D341Med (cell line): ENCODE measurements at places on chromosomes 12 and 14.

- DNase-seq: peak; percentile 34
Observed at GRCh38 chr12:118035190-118036041, 18.9 kb downstream of the RFC5 start.

DNA sequence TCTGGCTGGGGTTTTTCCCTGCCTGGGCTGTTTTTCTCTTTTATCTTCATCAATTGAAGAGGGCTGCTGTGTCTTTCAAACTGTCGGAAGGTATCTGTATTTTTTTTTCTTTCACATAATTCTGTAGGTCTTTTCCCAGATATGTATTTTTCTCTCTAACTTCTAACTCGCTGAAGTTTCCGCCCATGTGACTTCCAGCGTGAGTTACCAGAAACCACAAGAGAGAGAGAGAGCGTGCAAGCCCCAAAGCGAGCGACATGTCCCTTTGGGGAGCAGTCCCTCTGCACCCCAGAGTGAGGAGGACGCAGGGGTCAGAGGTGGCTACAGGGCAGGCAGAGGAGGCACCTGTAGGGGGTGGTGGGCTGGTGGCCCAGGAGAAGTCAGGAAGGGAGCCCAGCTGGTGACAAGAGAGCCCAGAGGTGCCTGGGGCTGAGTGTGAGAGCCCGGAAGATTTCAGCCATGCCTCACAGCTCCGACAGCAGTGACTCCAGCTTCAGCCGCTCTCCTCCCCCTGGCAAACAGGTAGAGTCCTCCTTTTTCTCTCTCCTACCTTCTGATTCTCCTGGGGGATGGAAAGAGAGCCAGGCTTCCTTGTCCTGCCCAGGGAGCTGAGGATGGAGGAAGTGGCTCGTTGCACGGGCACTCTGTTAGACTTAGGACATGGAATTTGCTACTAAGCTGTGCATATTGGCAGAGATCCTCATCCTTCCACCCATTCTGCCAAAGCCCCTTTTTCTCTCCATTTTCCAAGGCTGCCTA lies at the start of gene BATF:
BATF (plus strand) TSS at position 246 of the 759 bp plus-strand sequence; CDS start at position 460, 214 bp downstream.
- no peak for DNase-seq

DNA sequence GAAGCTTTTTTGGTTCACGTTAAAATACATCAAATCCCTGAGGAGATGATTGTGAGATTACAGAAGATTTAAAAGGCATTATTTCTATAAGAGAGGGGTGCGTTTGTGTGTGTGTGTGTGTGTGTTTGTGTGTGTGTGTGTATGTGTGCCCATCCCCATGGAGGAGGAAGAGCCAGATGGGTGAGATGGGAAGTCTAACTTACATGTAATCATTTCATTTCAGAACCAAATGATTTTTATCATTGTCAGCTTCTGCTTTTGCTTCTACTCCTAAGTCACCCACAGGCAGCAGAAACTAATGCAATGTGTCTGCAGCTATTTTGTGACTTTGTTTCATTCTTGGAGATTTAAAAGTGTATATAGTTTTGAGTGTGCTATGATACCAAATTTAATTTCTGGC lies 68.7 kb downstream of the SLC4A8 start:
- DNase-seq: no peak

- peak; percentile 69 for DNase-seq
Observed at GRCh38 chr12:20368114-20368650, at the start of gene PDE3A. Gene PDE3A (plus strand): TSS chr12:20368537. CDS start chr12:20369285, 748 bp downstream.

- DNase-seq: no peak
Observed at GRCh38 chr12:45184147-45184963, 31.5 kb upstream of the ANO6 start.

- DNase-seq: no peak
Observed at GRCh38 chr12:15527201-15528080, 205.1 kb downstream of the PTPRO start.

- DNase-seq: no peak
Observed at GRCh38 chr12:130424858-130425697, 87.4 kb downstream of the PIWIL1 start.

DNA sequence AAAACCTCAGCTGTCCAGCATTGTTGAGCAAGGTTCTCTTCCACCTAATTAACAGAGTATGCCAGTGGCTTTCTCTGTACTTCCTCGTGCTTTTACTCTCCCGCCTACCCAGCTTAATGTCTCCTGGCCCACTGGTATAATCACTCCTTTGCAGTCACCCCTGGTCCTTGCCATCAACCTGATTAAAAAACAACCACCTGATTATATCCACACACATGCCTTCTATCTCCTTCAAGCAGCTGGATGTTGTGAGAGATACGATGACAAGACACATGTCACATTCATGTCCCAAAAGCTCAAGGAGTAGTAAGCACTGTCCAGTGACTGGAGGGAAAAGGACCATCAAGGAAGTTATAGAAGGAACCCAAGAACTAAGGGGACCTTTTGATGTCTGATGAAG lies 241.3 kb upstream of the GRIP1 start:
- DNase-seq: no peak

- peak; percentile 26 for DNase-seq
Observed at GRCh38 chr12:18552829-18553228, 185.0 kb downstream of the PLCZ1 start.

- no peak for DNase-seq
Observed at GRCh38 chr12:58104351-58104755, 163.0 kb downstream of the ATP23 start.

- DNase-seq: no peak
Observed at GRCh38 chr14:101824339-101824727, 62.8 kb downstream of the PPP2R5C start.

GRCh38 chr12:13326076-13326475 lies 129.6 kb downstream of the EMP1 start:
- DNase-seq: no peak

- peak; percentile 55 for DNase-seq
Observed at GRCh38 chr12:22518060-22518719, 26.2 kb downstream of the C2CD5 start.
